ENCODE measurements at places on chromosomes 7 and 10. TPM values are rescaled to one million over a fixed set of nuclear protein-coding genes. Genes with fewer than 3 reads are reported as not detected.

Gene CALHM1
- total RNA-seq, result not detected

Gene SLC4A2
- 46.2 TPM for total RNA-seq

Gene TAS2R4
- 0.42 TPM for total RNA-seq

Gene DNAJC12
- not detected for total RNA-seq

Gene CH25H
- total RNA-seq, result 15.8 TPM

Gene GHRHR
- total RNA-seq, result not detected

Gene HMX2
- total RNA-seq, result not detected

Gene VWC2
- 0.19 TPM for total RNA-seq

Gene SLIT1
- total RNA-seq, result not detected

Gene ANKRD30A
- total RNA-seq, result not detected

- H3K27ac ChIP-seq, result no peak overlapping the region
- H3K4me3 ChIP-seq, result no peak overlapping the region
- no peaks in the 10 kb centered on the region for H3K27me3 ChIP-seq
- H3K36me3 ChIP-seq, result no peaks in the 10 kb centered on the region
- H3K4me1 ChIP-seq, result no peaks in the 10 kb centered on the region
- DNase-seq, result no peak
These were observed 99.9 kb downstream of the LRRN3 start for GRCh38 chr7:111190804-111191203.

GRCh38 chr10:12250181-12250580 lies 54.2 kb downstream of the CDC123 start:
- no peak overlapping the region for H3K27ac ChIP-seq
- no peaks in the 10 kb centered on the region for H3K36me3 ChIP-seq
- no peak for DNase-seq
- H3K4me3 ChIP-seq, result no peak overlapping the region
- no peaks in the 10 kb centered on the region for H3K27me3 ChIP-seq
- no peaks in the 10 kb centered on the region for H3K4me1 ChIP-seq

DNA sequence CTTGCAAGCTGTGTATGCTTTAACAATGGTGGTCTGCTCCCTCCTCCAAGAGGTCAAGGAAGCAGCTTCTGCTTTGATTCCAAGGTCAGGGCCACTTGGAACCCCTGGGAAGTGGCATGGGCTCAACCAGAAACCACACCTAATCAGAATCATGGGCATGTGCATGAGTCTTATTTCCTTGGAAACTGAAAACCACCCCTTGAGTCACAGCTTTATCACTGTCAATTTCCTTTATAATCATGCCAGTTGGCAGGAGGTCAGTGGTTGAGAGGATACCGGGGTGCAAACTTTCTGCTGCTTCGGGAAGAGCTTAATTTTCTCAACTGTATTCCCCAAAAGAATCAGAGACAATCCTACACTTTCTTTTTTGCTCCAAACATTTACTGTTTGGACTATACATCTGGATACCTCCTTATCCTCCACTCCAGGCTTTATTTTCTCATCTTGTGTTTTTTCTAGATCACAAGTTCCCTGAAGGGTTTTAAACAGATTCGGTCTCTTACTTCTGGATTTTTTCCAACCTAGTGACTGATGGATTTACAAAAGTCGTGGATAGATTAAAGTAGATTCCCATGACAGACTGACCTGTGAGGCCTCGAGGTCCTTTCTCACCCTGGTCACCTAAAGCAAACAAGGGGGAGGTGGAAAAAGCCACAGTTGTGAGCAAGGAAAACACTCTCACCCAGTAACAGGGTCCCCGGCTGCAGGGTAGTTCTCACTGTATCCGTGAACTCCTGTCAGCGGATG lies 36.0 kb downstream of the COL17A1 start:
- no peak overlapping the region for H3K4me3 ChIP-seq
- H3K27ac ChIP-seq, result peak overlapping the region; percentile 51
- H3K4me1 ChIP-seq, result peaks cover 9% of the 10 kb centered on the region
- peaks cover 21% of the 10 kb centered on the region for H3K36me3 ChIP-seq

- H3K27ac ChIP-seq, result peak overlapping the region; percentile 21
- no peaks in the 10 kb centered on the region for H3K27me3 ChIP-seq
- H3K4me3 ChIP-seq, result no peak overlapping the region
- H3K4me1 ChIP-seq, result no peaks in the 10 kb centered on the region
- no peak for DNase-seq
These were observed 60.0 kb downstream of the CHN2 start for GRCh38 chr7:29254591-29254990.

GRCh38 chr10:15494850-15495506 lies 123.9 kb upstream of the FAM171A1 start:
- no peak overlapping the region for H3K27ac ChIP-seq
- H3K27me3 ChIP-seq, result no peaks in the 10 kb centered on the region
- no peak overlapping the region for H3K4me3 ChIP-seq
- H3K4me1 ChIP-seq, result no peaks in the 10 kb centered on the region

GRCh38 chr7:13988731-13989125 lies 738 bp downstream of the ETV1 start:
- no peaks in the 10 kb centered on the region for H3K36me3 ChIP-seq
- no peaks in the 10 kb centered on the region for H3K4me1 ChIP-seq
- H3K27ac ChIP-seq, result peak overlapping the region; percentile 90
- H3K4me3 ChIP-seq, result peak overlapping the region; percentile 70

- H3K36me3 ChIP-seq, result no peaks in the 10 kb centered on the region
- H3K4me3 ChIP-seq, result no peak overlapping the region
- no peaks in the 10 kb centered on the region for H3K4me1 ChIP-seq
- H3K27ac ChIP-seq, result no peak overlapping the region
- no peak for DNase-seq
These were observed 597.5 kb downstream of the REEP3 start for GRCh38 chr10:64118736-64119135.

DNA sequence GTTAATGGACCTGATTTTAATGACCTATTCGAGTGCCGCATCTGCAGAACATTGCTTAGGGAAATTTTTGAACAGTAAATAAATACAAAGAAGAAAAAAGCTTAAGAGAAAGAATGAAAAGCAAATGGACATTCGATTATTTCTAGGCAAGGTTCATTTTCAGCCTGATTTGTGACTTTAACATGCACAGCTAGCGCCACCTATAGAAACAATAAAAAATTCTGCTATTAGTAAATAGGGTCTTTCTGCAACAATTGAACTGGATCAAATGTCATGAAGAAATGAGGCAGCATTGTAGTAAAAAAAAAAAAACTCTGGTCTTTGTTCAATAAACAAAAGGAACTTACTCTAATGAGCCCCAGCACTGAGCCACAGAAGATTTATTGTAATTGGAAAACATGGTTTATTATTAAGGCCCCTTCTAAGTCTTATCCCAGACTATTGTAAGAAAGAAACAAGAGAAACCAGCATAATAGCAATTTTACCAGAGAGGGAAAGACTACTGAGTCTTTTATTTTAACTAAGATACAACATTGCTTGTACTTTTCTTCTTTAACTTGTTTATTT lies 41.4 kb upstream of the GHITM start:
- no peak for DNase-seq
- no peaks in the 10 kb centered on the region for H3K27me3 ChIP-seq
- no peaks in the 10 kb centered on the region for H3K36me3 ChIP-seq
- no peak overlapping the region for H3K27ac ChIP-seq
- H3K4me1 ChIP-seq, result no peaks in the 10 kb centered on the region

DNA sequence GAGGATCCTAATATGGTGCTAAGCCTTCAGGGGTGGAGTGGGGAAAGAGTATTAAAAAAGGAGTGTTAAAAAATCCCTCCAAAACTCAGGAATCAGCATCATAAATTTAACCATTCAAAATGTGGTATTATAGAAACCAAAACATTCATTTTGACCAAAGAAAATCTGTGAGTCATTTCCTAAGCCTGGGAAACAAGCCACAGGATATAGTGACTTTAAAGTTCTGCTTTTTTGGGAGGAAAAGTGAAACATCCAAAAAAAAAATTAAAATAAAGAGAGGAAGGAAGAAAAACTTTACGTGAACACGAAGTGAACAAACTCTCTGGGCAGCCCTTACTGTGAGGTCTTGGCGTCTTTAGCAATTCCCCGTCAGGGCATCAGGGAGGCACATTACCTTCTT lies 74.0 kb upstream of the GSDME start:
- no peaks in the 10 kb centered on the region for H3K36me3 ChIP-seq
- H3K4me1 ChIP-seq, result no peaks in the 10 kb centered on the region
- no peak overlapping the region for H3K27ac ChIP-seq
- no peaks in the 10 kb centered on the region for H3K27me3 ChIP-seq
- no peak for DNase-seq

- H3K27ac ChIP-seq, result peak overlapping the region; percentile 70
- no peaks in the 10 kb centered on the region for H3K27me3 ChIP-seq
- no peaks in the 10 kb centered on the region for H3K36me3 ChIP-seq
These were observed 23.8 kb upstream of the IFIT2 start for GRCh38 chr10:89278034-89278535.

- no peak for DNase-seq
- no peak overlapping the region for H3K27ac ChIP-seq
- H3K36me3 ChIP-seq, result peaks cover 50% of the 10 kb centered on the region
- no peaks in the 10 kb centered on the region for H3K27me3 ChIP-seq
- H3K4me1 ChIP-seq, result peaks cover 29% of the 10 kb centered on the region
These were observed 159.8 kb downstream of the SH3PXD2A start for GRCh38 chr10:103695584-103696005.

DNA sequence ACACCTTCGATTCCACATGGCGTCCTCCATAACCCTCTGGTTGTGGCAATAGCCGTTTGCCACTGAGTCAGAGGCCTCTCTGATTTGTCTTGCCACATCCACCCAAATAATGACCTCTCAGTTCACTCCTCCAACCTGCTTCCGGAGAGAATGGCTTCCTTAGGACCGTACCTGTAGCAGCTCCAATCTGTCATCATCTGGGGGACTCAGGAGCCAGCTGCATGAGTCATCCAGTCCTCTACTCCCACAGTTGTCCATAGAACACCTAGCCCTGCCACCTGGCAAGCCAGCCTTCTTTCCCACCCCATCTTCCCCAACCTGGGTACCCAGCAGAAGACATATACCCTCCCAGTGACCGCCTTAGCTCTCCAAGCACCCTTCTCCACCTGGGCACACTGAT lies 64.4 kb upstream of the MXI1 start:
- H3K4me3 ChIP-seq, result no peak overlapping the region
- no peak for DNase-seq
- H3K36me3 ChIP-seq, result no peaks in the 10 kb centered on the region

GRCh38 chr10:27447540-27447939 lies 56.6 kb upstream of the RAB18 start:
- H3K27ac ChIP-seq, result no peak overlapping the region
- no peaks in the 10 kb centered on the region for H3K27me3 ChIP-seq
- DNase-seq, result no peak
- no peaks in the 10 kb centered on the region for H3K36me3 ChIP-seq
- no peak overlapping the region for H3K4me3 ChIP-seq

GRCh38 chr7:92456236-92456635 lies 9.0 kb downstream of the GATAD1 start:
- H3K36me3 ChIP-seq, result peaks cover 5% of the 10 kb centered on the region
- H3K4me3 ChIP-seq, result no peak overlapping the region
- H3K27ac ChIP-seq, result no peak overlapping the region
- H3K4me1 ChIP-seq, result no peaks in the 10 kb centered on the region
- no peak for DNase-seq

DNA sequence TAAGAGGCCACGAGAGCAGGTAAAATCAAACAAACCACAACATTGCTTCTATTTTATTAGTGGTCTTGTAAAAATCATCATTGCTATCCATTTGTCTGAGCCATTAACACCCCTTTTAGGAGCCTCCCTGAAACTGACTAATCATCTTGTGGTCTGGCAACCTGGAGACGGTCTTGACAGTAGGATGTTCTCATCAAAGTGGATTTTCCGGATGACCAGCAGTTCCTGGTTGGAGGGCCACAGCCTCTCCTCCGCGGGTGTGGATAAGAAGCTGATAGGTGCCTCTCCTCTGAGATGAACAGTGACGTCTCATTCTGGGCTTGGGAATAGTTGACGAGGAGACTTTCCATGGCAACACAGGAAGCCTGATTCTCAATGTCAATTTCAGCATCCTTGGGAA lies 490.7 kb downstream of the TYW1 start:
- H3K36me3 ChIP-seq, result no peaks in the 10 kb centered on the region
- H3K4me3 ChIP-seq, result no peak overlapping the region
- no peak overlapping the region for H3K27ac ChIP-seq
- H3K27me3 ChIP-seq, result no peaks in the 10 kb centered on the region
- no peak for DNase-seq
- no peaks in the 10 kb centered on the region for H3K4me1 ChIP-seq

DNA sequence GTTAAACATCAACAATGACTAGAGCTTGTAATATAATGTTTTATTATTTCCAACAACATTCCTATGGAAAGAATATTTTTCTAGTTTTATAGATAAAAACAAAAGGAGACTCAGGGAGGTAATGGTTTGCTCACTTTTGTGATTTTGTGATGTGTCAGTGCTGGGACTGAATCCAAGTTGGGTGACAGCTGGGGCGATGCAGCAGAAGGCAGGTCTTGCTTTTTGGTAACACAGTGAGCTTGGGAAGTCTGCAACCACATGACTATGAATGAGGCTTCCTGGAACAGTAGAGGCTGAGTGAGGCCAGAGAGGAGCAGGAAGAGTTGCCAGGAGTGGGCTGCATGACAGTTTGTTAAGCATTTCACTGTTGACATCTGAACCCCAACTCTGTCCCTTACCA lies 4.9 kb upstream of the YKT6 start:
- no peak overlapping the region for H3K27ac ChIP-seq
- no peak for DNase-seq
- H3K4me1 ChIP-seq, result no peaks in the 10 kb centered on the region
- no peaks in the 10 kb centered on the region for H3K27me3 ChIP-seq

DNA sequence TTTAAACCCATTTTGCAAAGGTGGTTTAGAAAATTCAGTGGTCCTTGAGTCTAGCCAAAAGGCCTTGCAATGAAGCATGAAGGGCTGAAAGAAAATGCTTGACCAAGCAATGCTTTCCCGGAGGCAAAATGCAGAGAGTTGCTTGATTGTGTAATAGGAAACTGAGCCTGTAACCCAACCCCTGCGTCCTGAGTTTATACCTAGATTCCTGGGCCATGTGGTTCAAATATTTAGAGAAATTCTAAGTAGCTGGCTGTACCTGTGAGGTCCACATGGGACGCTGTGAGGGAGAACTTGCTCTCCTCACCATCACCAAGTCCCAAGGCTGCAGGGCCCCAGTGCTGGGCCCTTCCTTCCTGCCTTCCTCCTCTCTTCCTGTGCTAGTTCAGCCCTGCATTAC lies 45.7 kb downstream of the CXCL12 start:
- no peaks in the 10 kb centered on the region for H3K36me3 ChIP-seq
- H3K27me3 ChIP-seq, result no peaks in the 10 kb centered on the region
- H3K27ac ChIP-seq, result no peak overlapping the region
- no peaks in the 10 kb centered on the region for H3K4me1 ChIP-seq
- no peak for DNase-seq
- H3K4me3 ChIP-seq, result no peak overlapping the region
